ENCODE measurements at places on chromosomes 5 and 9.

GRCh38 chr5:115070737-115071136 is 99.0 kb downstream of the TRIM36 start:
- no peak for DNase-seq

- DNase-seq, result no peak
Observed at GRCh38 chr5:95022967-95023695, 261.8 kb downstream of the MCTP1 start.

DNA sequence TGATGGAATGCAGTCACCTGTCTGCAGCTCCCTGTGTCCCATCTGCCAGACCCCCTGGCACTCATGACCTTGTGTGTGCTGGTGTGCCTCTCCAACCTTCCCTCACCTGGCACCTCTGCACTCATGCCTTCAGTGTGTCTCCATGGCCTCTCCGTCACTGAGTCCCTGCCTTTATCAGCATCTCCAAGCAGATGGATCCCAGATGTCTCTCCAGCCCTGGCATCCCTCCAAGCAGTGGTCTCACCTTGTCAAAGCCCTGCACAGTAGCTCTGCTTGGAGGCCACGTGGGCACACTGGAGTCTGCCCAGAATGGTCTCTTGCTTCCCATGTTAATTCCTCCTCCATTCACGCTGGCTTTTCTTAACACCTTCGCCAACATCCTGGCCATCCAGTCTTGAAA is 84.8 kb downstream of the DAP start:
- DNase-seq, result peak; percentile 69

- DNase-seq, result no peak
Observed at GRCh38 chr5:134585966-134586365, 46.7 kb downstream of the SAR1B start.

GRCh38 chr5:1067141-1068121 is 44.4 kb downstream of the SLC12A7 start:
- DNase-seq, result no peak

DNA sequence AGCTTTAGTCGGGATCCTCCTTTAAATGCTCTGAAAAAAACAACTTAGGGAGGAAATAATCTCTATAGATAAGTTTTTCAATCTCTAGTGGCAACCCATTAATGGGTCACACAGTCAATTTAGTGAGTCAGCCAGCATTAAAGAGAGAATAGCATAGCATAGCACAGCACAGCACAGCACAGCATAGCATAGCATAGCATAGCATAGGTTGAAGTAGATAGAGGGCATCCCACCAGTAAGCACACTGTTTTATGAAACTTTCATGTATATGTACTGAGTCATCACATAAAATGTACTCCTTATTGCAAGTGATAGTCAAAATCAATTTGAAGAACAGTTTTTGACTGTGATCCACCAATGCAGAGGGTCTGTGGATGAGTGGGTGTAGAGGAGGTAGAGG is 522.9 kb downstream of the CCDC171 start:
- no peak for DNase-seq

- DNase-seq, result no peak
Observed at GRCh38 chr9:128987805-128988204, 40.3 kb downstream of the NUP188 start.

- no peak for DNase-seq
Observed at GRCh38 chr9:3912817-3913216, 387.0 kb upstream of the RFX3 start.

GRCh38 chr5:33235304-33235703 is 205.5 kb upstream of the TARS1 start:
- no peak for DNase-seq

GRCh38 chr9:121895358-121895757 is 197.8 kb downstream of the TTLL11 start:
- no peak for DNase-seq

DNA sequence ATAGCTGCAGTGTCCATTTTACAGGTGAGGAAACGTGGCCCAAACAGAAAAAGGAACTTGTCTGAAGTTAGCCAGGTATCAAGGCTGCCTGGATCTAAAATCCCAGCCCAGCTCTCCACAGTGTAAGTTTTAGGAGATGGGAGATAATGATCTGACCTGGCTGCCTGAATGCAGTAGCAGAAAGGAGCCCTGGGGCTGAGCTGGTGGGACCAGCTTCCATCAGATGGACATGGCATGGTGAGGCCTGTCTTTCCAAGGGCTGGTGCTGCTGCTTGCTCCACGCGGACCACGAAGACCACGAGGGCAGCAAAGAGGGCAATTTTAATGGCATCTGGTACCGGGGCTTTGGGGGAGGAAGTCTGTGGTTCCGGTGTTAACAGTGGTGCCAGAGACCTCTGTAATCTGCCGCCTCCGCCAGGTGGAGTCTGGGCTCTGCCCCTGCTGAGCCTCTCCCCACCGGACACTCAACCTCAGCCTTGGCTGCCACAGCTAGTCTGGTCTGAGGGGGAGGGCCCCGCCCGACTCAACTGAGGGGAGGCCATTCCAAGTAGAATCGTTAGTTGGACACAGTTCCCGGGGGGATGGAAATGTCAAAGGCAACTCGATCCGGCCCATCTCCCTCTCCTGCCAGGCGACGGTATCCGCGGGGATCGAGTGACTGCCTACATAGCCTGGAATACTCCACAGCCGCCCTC is 650 bp downstream of the MYORG start:
- peak; percentile 34 for DNase-seq

GRCh38 chr5:65076251-65076869 is 307.6 kb downstream of the CWC27 start:
- DNase-seq, result peak; percentile 52

GRCh38 chr9:653856-654387 is 187.6 kb upstream of the DMRT1 start:
- DNase-seq, result no peak

GRCh38 chr5:130109152-130109551 is 204.9 kb downstream of the CHSY3 start:
- DNase-seq, result peak; percentile 25

GRCh38 chr5:82312373-82312856 is 34.3 kb upstream of the RPS23 start:
- peak; percentile 62 for DNase-seq

GRCh38 chr9:98214811-98215210 is 22.4 kb upstream of the CORO2A start:
- no peak for DNase-seq

- DNase-seq, result no peak
Observed at GRCh38 chr5:80482578-80482977, 5.3 kb upstream of the FAM151B start.

GRCh38 chr5:55633574-55634208 is 78.4 kb downstream of the SLC38A9 start:
- no peak for DNase-seq
